ENCODE measurements at places on chromosomes 4 and X.

DNA sequence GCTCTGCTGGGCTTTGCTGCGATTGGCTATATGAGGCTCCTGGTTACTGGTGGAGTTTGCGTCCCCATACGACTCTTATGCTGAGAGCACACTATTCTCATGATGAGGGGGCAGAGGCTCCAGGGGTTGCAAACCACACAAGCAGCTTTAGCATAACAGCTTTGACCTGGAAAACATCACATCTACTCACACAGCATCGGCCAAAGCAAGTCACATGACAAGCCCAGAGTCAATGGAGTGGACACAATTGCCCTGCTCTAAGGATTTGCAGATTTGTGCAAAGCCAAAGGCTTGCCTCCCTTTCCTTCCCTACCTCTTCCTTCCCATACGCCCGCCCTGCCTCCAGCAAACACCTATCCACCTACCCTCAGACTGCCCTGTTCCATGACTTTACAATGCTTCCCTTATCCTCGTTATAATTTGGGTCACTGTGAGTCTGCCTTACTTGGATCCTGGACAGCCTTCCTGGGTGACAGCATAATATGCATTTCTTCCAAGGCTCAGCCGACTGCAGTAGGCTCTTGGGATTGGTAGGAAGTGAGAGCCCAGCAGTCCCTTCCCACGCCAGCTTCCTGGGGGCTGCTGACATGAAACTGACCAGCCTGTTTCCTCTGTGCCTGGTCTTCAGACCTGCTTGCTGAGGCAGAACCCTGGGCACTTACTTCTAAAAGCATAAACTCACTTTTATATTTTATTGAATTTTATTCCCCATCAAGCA lies 208.2 kb upstream of the PSAPL1 start:
- DNase-seq: no peak

DNA sequence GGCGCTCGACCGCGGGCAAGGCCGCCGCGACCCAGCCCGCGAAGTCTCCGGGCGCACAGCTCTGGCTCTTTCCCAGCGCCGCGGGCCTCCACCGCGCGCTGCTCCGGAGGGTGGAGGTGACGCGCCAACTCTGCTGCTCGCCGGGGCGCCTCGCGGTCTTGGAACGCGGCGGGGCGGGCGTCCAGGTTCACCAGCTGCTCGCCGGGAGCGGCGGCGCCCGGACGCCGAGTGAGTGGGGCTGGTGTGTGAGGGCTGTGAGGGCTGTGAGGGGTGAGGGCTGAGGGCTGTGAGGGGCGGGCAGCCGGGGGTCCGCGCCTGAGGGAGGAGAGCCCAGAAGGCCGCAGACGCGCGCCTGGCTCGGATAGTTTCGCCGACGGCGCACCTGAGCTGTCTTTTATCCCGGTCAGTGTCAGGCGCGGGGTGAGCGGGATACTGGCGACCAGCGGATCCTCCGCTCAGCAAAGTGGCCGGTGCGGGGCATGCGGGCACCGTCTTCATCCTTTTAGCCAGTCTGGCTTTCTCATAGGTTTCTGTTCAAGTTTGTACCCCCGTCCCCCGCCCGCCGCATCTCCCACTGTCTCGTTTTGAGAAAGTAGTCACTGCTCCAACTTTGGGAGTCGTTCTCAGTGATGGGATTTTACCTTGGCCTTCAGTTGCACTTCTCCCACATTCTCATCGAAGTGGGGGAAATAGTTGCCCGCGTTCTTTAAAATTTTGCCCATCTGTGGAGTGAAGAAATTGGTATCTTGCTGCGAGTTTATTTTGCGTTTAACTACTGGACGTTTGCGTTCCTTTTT lies 586 bp downstream of the HERC5 start:
- DNase-seq: peak; percentile 25

DNA sequence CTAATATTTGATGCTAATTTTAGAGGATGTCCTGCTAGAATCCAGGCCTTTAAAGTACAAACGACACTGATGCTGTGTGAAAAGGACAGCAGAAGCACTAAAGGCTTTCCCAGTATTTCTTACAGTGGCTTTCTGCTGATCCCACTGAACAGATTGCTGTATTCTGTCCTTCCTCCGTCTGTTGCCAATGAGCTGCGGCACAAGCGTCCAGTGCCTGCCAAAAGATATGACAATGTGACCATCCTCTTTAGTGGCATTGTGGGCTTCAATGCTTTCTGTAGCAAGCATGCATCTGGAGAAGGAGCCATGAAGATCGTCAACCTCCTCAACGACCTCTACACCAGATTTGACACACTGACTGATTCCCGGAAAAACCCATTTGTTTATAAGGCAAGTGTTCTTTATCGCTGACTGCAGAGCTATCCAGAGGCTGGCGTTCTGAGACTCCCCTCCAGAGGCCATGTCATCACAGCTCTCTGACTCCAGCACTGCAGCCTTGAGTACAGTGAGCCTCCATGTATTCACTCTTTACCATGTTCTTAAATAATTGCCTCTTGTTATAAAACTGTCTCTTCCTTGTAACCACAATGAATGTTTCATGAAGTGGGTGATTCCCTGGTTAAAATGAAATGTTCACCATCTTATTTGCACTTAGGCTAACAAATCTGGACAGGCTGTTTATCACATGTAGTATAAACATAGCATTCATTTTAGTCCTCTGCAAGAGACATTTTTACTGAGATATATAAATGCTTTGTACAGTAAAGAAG lies 43.6 kb downstream of the GUCY1B1 start:
- no peak for DNase-seq

- DNase-seq: peak; percentile 88
Measured at GRCh38 chr4:142817442-142817841, 28.7 kb downstream of the INPP4B start.

GRCh38 chr4:2836391-2836859 lies 7.2 kb upstream of the ADD1 start:
- no peak for DNase-seq

Measured in iris pigment epithelial cell (primary cell).